ENCODE measurements at places on chromosomes 1 and 21.

DNA sequence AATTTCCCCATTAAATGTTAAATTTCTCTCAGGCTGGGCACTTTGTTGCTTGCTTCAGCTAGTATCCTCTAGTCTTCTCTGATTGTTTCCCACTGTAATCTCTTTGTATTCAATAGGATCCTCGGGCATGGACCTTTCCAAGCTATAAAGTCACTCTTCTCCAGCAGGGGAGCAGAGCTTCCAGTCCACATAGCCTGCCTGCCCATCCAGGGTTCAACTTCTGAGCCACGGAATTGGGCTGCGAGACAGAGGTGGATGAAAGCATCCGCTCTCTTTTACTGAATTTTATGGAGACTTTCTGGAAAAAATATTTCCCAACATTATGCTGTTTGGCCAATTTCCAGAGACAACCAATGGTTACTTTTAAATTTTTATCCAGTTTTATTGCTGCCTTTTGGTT lies 1.1 kb upstream of the CFHR5 start:
- DNase-seq, result no peak

DNA sequence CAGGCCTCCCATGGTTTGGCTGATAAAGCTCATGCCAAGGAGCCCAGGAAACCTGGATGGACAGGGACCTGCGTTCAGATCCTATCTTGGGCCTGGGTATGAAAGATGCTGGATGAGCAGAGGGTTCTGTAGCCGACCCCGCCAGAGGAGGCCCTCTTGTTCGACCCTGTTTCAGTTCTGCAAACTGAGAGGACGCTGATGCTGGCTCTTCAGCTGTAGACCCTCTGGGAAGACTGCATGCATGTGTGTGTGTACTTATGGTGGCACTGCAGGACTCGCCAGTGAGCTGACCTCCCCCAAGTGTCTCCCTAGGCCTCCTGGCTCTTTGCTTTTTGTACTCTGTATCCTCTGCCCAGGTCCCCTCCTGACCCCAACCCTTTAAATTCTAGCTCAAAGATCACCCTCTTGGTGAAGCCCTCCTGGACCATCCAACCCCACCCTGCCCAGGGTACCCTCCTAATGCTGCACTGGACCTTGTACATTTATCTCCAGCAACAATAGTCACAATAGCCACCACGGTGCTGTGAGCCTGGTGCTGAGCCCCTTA lies 1.6 kb downstream of the EPS8L3 start:
- no peak for DNase-seq

DNA sequence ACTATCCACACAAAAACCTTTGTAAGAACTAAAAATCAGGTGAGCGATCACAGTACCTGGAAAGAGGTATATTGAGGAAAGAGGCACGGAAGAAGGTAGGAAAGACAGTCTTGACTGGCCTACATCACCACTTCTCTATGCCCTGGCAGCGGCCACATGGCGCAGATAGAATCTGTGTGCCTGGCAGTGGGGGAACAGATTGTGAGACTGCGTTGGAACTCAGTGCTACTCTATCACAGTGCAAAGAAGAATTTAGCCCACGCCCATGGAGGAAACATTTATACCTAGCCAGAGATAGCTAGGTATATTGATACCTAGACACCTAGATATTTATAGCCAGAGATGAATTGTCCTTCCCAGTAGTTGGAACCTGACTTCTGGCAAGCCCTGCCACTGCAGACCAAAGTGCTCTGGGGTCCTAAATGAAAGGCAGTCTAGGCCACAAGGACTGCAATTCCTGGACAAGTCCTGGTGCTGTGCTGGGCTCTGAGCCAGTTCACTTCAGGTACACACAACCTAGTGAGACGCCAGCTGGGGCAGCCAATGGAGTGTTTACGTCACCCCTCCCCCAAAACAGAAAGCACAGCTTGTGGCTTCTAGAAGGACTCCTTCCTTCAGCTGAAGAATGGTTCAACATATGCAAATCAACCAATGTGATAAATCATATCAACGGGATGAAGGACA lies 51.9 kb downstream of the DHX9 start:
- DNase-seq, result no peak

- DNase-seq, result no peak
Measured at GRCh38 chr1:91569411-91570119, 68.9 kb downstream of the CDC7 start.

GRCh38 chr21:31484219-31484618 lies 140.2 kb upstream of the TIAM1 start:
- peak; percentile 33 for DNase-seq

DNA sequence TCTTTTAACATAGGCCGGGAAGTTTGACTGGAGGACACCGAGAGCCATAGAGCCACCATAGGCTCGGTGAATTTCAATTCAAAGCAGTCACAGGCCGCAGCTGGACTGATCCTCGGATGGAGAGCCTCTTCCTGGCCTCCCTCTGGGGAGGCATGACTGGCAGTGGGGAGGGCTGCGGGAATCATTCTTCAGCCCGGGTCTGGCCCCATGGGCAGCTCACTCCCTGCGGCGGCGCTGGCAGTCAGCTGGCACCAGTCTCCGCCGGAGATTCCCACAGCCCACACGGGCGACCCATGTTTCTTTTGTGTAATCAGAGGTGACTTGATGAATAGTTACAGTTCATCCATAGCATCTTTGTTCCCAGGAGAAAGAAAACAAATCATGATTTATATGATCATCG lies 10.6 kb downstream of the ESPN start:
- no peak for DNase-seq

Data from cerebellar nuclear complex (tissue), 1 donor.